ENCODE measurements at places on chromosomes 2 and 18.

DNA sequence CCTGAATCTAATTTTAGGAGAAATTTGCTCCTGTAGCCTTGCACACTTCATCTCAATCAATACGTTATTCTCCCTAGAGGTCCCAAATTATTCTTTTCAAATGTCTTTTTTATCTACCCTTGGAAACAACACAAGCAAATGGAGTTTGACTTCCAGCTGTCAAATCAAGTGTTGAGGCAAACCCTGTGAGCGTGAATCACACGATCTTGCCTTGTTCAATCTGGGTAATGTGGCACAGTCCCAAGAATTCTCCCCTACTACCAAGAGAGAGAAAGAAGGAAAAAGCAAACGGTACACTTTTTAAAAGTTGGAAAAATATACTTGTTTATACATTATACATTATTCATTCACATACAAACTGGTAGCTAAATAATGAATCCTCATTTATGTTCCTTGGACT is 2035.3 kb upstream of the CELF4 start:
- no peak for DNase-seq

DNA sequence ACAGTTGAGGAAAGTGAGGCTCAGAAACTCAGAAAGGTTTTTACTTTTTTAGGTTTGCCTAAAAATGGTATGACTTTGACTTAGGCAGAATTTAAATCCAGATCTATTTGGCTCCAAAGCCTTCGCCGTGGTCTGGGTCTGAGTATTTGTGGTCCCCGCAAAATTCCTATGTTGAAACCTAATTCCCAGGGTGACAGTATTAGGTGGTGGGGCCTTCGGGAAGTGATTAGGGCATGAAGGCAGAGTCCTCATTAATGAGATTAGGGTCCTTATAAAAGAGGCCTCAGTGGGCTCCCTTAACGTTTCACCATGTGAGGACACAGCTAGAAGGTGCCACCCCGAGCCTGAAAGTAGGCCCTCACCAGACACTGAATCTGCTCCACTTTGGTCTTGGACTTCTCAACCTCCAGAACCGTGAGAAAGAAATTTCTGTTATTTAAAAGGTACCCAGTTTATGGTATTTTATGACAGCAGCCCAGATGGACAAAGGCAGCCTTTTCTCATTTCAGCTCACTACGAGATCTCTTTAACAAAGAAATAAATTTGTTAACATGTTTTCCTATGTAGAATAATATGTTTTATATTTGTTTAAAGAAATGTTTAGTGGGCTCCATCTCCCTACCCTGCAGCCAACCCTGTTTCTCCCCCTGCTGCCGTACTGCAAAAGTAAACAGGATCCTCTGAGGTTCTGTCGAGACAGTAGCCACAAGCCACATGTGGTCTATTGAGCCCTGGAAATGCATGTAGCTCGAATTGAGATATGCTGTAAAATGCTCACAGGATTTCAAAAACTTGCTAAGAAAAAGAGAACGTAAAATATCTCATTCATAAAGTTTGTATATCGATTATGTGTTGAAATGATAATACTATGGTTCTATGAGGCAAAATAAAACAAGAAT is 80.6 kb downstream of the MOGAT1 start:
- DNase-seq: no peak

DNA sequence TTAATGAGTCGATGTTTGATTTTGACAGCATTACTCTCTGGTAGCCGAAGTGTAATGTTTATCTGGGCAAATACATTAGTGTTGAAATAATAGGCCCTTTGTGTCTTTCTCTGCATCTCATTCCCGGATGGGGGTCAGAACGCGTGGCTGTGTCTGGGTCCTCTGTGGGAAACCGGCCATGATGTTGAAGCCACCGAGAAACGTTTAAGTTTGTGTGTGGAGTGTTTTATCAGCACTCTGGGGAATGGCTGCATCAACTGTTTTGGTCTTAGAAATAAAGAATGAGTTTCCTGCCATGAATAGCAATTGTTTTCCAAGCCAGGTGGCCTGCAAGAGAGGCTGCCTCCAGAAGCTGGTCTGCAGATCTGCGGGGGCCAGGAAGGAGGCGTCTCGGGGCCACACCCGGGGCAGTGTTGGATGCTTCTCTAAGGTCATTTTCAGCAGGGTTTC is 69.7 kb downstream of the RNF144A start:
- DNase-seq: no peak

DNA sequence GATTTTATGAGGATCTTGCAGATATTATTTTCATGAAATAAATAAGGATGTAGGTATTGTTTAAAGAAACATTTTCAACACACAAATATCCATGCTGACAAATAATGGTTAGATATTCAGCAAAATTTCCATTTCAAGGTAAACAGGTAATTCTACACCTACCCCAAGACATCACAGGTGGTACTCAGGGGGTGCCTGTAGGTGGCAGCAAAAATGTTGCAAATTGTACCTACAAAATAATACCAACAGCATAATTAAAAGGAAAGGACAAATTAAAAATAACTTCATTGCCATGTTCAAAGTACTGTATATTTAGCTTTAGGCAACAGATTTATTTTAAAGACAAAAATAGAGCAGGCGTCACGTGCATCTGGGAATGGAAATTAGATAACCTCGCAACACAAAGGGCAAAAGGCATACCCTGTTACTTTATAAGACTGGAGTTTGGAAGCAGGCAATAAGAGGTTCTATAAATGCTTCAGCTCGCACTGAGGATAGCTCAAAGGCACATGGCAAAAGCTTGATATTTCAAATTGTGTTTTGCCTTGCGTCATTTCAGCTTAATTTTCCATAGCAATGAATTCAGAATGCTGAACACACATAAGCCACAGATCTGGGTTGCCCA is 630.5 kb downstream of the TDRD15 start:
- DNase-seq: no peak

- DNase-seq: no peak
Observed at GRCh38 chr18:74499633-74500032, 3.5 kb downstream of the CNDP2 start.

GRCh38 chr2:23850564-23851256 is 76.2 kb downstream of the ATAD2B start:
- no peak for DNase-seq

- no peak for DNase-seq
Observed at GRCh38 chr2:176181551-176181950, 6.9 kb upstream of the HOXD1 start.

GRCh38 chr2:238313289-238313990 is 6.9 kb upstream of the TRAF3IP1 start:
- DNase-seq: no peak

- DNase-seq: no peak
Observed at GRCh38 chr2:128235581-128235980, 83.1 kb downstream of the HS6ST1 start.

DNA sequence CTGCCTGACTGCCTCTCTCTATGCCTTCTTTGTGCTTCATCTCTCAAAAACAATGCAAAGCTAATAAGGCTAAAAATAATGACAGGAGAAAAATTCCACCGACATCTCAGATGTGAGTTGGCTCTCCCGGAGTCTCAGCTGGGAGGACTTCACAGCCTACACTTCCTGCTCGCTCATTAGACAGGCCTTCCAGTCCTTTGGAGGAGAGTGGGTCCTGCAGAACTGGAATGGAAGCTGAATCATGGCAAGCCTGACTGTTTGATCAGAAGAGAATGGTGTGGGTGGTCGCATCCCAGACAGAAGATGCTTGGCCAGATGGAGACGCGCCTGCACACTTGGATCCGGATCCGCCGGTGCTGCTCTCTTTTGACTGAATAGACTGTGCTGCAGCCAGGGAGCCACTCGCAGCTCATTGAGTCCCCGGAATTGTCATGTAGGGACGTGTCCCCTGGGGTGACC is 49.7 kb downstream of the TRIB2 start:
- DNase-seq: peak; percentile 87

- DNase-seq: no peak
Observed at GRCh38 chr2:96252526-96252925, 13.3 kb downstream of the TMEM127 start.

DNA sequence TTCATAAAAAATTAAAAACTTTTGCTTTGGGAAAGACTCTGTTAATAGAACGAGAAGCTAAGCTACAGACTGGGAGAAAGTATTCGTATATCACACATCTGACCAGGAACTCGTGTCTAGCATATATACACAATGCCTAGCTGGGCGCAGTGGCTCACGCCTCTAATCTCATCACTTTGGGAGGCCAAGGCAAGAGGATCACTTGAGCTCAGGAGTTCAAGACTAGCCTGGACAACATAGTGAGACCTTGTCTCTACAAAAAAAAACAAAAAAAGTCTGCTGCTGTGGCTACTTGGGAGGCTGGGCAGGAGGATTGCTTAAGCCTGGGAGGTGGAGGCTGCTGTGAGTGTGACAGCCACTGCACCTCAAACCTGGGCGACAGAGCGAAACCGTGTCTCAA is 46.6 kb downstream of the EPB41L5 start:
- DNase-seq: no peak

- no peak for DNase-seq
Observed at GRCh38 chr2:134169788-134170187, 84.1 kb upstream of the MGAT5 start.

GRCh38 chr2:159156834-159157233 is 129.7 kb downstream of the WDSUB1 start:
- DNase-seq: no peak

- no peak for DNase-seq
Observed at GRCh38 chr2:29425866-29426265, 310.7 kb downstream of the CLIP4 start.

DNA sequence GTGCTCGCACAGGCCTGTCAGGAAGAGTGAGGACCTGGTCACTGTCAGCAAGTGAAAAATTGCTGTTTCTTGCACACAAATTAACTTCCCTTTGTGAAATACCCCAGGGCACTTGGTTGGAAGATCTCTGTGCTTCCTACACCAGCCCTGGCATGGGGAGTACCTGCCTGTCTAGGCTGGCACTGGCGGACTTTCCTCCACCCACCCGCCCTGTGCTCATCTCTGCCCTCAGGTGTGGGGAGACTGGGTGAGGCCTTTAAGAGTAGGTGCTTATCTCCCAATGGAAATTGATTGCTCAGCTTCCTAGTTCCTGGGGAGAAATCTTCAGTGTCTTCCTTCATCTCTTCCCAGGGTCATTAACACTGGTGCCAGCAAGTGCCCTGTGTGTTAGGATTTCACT is 42.1 kb downstream of the IMPA2 start:
- DNase-seq: no peak

- peak; percentile 100 for DNase-seq
Observed at GRCh38 chr2:74458132-74458937, at the start of gene WBP1. Gene WBP1 (plus strand): TSS chr2:74458438. CDS start chr2:74458603, 165 bp downstream.

GRCh38 chr2:3624059-3624794 is 29.3 kb downstream of the COLEC11 start:
- DNase-seq: no peak

DNA sequence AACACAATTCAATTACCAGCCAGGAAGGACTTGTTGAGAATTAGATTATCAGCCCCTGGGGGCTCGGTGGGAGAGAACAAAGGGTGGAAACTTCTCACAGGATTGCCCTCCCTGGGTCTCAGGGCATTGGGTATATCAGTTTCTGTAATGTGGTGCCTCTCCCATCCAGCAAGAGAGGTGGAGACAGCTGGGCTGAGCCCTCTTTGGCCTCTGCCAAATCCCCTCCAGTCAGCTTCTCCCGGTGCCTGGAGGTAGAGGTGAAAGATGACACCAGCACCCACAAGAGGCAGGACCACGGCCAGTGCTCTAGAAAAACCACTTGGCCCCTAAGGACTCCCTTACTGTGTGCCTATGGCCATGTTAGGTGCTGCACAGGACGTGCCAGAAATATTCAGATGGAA is 179.7 kb downstream of the HAUS1 start:
- no peak for DNase-seq

DNA sequence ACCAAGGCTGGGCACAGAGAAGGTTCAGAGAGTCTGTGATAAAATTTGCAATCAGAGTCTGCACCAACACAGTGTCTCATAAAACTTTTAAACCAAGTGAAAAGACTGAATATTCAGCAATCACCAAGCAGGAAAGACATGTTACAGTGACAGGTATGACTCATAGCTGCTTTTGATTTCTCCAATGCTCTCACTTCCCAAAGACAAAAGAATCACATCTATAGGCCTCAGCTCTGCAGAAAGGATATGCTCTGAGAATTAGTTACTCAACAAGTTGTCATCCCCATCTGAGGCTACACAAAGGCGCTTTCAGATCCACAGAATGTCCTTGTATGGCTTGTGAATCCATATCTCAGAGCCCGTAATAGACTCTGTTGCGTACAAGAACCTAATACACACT is 92.5 kb downstream of the KCNF1 start:
- DNase-seq: peak; percentile 67

DNA sequence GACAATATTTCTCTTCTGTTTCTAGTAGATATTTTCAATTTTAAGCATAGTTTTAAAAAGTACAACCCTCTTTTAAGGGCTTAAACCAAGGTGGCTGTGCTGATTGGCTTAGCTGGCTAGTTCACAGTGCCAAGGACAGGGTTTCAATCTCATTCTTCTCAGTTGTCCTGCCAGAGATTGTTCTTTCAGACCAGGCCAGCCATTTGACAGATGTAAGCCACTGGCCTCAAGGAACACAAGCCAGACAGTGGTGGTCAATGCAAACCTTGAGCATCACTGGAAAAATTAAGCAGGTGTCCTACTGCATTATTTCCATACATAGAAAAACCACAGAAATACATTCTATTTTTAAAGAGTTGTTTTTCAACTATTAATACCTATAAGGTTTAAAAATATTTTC is 5.9 kb downstream of the RNF103 start:
- DNase-seq: no peak

- peak; percentile 44 for DNase-seq
Observed at GRCh38 chr18:50879302-50880118, 592 bp downstream of the ME2 start.

- DNase-seq: no peak
Observed at GRCh38 chr18:79305911-79306310, 89.8 kb upstream of the NFATC1 start.

DNA sequence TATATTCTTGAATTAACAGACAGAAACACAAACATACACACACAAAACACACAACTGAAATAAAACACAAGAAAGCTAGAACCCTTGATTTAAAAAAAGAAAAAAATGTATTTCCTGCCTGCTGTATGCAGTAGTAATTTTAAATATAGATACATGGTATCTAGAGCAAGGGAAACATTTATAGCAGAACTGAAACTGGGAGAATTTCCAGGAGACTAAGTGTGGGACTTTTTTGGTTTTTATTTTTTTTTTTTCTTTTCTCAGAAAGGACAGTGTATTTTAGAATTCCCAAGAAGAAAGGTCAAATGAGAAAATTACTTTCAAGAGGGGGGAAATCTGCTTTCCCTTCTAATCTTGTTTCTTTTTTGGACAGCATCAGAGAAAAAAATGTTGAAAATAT is 558.9 kb upstream of the PKDCC start:
- DNase-seq: no peak

GRCh38 chr2:60595953-60596352 is 42.5 kb upstream of the BCL11A start:
- no peak for DNase-seq

DNA sequence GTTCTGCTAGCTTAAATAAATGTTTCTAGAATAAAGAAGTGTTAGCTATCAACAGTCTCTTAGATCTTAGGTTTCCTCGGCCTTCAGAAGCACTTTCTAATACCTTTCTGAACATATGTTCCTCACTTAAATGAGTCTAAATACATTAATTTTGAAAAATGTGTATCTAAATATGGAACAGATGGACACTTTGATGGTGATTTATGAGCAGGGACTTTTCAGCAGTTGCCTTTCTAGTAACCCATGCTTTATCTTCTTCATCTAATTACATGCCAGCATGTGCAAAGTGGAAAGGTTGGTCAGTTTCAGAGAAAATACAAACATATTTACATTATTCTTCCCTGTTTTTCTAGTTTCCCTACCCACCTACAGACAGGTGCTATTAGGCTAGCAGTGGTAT is 797.0 kb upstream of the CHAC2 start:
- DNase-seq: no peak

GRCh38 chr2:112794131-112794733 is 9.9 kb upstream of the IL1A start:
- peak; percentile 92 for DNase-seq

GRCh38 chr18:73511771-73512503 is 635.7 kb downstream of the FBXO15 start:
- DNase-seq: peak; percentile 33
